Activated naive CD4-positive, alpha-beta T cell treated with anti-CD3 and anti-CD28 coated beads, Interleukin-2, amount 10 ng/mL, durations not matched to agents 7 days and 5 days (primary cell): ENCODE measurements at places on chromosomes 6 and 20.

- no peak for DNase-seq
Observed at GRCh38 chr6:106692819-106693208, 63.4 kb downstream of the QRSL1 start.

DNA sequence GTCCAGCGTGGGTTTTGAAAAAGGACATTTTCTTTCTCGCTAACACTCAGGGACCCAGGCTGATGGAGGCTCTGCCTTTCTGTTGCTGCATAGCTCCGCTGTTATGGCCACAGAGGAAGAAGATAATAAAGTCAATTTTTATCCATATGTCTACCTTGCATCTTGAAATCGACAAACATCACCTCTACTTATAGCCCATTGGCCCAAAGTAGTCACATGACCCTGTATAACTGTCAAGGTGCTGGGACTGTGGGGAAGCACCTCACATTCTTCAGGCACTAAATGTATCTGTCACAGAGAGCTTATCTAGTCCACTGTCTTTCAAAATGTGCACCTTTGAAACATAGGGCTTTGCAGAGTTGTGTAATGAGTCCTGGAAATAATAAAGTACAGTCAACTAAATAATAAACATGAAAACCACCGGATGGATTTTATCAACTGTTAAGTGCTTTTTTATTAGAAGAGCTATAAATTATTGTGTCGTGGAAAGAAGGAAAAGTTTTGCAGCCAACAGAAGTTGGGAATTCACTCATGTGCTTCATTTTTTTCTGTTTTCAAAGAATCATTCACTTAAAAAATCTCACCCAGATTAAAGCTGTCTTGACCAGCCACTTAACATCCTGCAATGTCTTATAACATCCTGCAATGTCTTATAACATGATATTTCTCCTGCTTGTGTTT, 47.7 kb upstream of the RCAN2 start:
- DNase-seq = no peak

- no peak for DNase-seq
Observed at GRCh38 chr20:49346682-49347081, 68.8 kb upstream of the ZNFX1 start.

DNA sequence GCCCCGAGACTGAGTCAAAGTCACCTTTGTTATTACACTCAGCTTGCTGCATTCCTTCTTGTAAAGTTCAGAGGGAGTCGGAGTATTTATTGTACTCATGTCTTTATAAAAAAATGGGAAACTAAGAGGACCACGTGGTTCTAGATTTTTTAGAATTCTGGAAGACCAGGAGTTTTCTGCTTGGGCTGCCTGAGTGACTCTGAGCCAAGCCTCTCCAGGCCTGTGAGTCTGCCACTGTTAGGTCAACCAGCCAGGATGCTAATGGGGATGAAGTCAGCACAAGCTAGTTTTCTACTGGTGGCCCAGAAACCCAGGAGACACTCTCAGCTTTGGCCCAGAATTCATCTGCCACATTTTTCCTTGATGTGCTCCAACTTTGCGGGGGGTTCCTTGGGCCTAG, 453.5 kb upstream of the SULF2 start:
- DNase-seq = no peak

DNA sequence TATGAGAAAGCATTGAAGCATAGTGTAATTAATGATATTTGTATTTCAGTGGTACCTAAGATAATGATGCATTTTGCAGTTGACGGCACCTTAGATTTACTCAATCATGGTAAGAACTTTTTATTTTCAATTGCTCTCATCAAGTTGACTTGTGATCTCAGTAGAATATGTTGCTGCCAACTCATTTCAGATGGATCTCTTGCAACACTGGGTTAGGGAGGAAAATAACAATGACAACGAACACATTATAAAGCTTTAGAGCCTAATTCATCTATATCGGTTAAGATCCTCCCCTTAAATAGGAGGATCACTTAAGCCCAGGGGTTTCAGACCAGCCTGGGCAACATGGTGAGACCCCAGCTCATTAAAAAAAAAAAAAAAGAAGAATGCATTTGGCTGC, 18.0 kb upstream of the TBC1D22B start:
- DNase-seq = no peak

DNA sequence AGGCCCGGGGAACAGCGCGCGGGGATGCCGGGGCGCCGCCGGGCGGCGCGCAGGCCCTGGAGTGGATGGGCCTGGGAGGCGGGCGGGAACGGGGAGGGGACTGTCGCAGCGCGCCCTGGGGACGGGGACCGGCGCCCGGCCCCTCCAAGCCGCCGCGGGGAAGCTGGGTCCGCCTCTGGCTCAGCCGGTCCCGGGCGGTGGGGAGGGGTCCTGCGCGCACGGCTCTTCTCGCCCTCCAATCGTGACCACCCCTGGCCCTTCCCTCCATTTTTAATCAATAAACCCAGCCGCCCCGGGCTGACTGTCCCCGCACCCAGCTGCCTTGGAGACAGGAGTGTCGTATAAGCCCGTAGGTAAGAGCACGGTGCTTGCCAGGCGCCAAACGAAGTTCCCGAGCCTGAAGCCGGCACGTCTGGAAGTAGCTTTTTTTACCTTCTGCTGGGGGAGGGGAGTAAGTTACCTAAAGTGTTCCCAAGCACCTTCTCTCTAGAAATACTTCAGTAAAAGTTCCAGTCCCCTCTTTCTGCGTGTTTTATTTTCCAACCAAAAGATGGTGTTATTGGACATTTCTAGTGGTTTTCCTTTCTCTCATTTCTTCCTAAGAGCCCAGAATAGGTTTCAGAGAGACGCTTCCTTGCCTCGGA, 780 bp upstream of the TAF4 start:
- DNase-seq = peak; percentile 65

GRCh38 chr20:22063753-22064152, 358.3 kb downstream of the PAX1 start:
- no peak for DNase-seq

DNA sequence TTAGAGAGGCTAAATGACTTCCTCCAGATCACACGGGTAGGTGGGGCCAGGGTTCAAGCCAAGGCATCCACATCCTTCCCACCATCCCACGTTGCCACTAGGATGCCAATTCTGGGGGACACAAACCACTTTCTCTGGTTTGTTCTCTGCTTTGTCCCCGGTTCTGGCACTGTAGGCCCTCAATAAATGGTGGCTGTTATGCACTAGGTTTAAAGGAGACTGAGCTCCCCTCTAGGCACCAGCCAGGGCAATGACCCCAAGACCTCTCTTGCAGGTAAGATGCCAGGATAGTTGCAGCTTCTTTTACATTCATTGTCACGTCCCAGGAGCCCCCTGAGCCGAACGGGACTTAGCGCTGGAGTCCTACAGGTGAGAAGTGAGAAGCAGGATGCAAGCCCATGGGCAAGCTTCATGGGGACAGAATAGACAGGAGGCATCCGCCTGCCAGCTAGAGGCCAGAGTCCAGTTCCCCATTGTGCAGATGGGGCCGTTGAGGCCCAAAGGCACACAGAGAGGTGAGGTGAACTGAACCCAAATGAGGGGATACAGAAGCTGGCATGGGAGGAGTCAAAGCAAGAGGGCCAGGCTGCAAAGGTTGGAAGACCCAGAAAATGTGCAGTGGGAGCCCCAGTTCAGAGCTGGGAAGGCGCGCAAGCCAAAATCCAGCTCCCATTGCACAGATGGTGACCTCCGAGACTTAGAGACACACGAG, 677 bp downstream of the PXMP4 start:
- DNase-seq = no peak

DNA sequence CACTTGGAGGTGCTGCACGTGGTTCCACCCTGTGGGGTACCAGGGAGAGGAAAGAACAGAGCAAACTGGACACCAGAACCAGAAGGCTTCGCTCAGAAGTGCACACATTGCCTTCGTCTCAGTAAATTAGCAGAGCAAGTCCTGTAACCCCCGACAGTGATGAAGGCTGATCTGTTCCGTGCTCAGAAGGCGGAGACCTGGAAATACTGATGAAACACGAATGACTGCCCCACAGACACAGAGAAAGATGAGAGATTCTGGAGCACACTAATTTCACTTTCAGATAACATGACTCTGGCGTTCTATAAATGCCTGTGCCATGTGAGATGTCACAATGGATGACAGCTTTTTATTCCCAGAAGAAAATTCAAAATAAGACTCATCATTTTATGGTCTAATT, 44.2 kb upstream of the CCR6 start:
- DNase-seq = no peak

DNA sequence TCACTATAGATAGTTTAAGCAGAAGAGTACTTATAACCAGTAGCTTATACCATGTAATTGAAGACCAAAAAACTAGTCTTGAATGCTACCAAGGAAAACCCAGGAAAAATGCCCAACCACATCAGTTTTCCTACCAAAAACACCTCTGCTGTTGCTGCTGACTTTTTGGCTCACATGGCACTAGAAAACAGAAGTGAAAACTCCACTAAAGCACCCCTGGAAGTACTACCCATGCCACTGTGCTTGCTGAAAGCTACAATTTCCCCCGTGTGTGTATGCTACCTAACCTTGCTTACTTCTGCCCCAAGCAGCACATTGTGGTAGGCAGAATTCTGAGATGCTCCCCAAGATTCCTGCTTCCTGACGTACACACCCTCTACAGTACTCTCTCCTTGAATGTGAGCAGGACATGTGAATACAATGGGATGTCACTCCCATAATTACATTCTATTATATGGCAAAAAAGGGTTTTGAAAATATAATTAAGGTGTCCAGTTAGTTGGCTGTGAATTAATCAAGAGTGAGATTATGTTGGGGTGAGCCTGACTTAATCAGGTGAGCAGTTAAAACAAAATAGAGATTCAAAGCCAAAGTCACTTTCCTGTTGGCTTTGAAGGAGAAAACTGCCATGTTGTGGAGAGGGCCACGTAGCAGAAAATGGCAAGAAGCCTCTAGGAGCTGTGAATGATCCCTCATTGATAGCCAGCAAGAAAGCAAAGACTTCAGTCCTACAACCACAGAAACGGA, 209.8 kb upstream of the MARCKS start:
- no peak for DNase-seq

- no peak for DNase-seq
Observed at GRCh38 chr6:122872311-122872710, 83.3 kb downstream of the SMPDL3A start.

- DNase-seq = no peak
Observed at GRCh38 chr6:167279766-167280446, 11.2 kb upstream of the UNC93A start.

GRCh38 chr6:142802124-142802523, 142.9 kb downstream of the HIVEP2 start:
- DNase-seq = no peak

- DNase-seq = no peak
Observed at GRCh38 chr6:20605581-20605980, 71.3 kb downstream of the CDKAL1 start.

GRCh38 chr6:121520337-121521163, 85.1 kb downstream of the GJA1 start:
- no peak for DNase-seq

- DNase-seq = no peak
Observed at GRCh38 chr6:139395891-139396301, 21.4 kb upstream of the CITED2 start.

- no peak for DNase-seq
Observed at GRCh38 chr20:19824861-19825260, 66.8 kb downstream of the RIN2 start.

GRCh38 chr20:38222231-38222922, 38.2 kb downstream of the KIAA1755 start:
- DNase-seq = peak; percentile 74

DNA sequence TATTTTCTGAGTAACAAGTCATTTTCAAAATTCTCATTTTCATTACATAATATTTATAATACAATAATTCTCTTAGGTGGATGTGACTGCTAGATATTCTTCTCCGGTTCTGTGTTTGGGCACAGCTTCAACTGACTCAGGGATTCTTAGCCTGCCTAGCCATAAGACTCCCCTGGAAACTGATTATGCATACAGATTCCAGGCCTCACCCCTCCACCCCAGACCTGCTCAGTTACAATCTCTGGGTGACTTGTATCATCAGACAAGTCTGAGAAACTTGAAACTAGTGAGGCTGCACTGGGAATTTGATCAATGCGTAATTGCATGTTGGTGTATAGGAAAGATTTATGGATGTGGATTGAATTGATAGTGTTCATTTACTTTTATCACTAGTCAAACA, 25.4 kb downstream of the FLRT3 start:
- no peak for DNase-seq
